ENCODE measurements at places on chromosomes 6 and 20. TPM values are rescaled to one million over a fixed set of nuclear protein-coding genes. Genes with fewer than 3 reads are reported as not detected.

ENPP4 gene
- total RNA-seq, result 28.8 TPM

WFDC12 gene
- total RNA-seq, result 1.4 TPM

PLEKHG1 gene
- 58.7 TPM for total RNA-seq

NHSL1 gene
- 31.4 TPM for total RNA-seq

MUCL3 gene
- total RNA-seq, result 0.13 TPM

MYB gene
- 1.3 TPM for total RNA-seq

RGS19 gene
- total RNA-seq, result 20.2 TPM

DNA sequence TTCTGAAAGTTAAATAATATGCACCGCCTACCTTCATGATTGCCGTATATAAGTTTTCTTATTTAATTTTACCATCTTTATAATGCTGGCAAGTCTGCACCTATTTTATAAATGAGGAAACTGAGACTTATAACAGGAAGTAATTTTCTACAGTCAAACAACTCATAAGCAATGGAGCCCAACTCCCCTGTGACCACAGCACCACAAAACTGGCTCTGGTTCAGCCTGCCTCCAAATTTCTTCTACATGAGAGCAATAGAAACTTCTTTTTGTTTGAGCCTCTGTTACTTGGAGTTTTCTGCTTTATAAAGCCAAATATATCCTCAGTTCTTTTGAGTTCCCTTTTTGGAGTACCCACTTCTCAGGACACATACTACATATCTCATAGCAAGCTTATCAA lies 131.1 kb upstream of the HSF2 start:
- no peak for DNase-seq

- no peak for DNase-seq
Measured at GRCh38 chr20:33788351-33789049, 22.6 kb upstream of the CHMP4B start.

DNA sequence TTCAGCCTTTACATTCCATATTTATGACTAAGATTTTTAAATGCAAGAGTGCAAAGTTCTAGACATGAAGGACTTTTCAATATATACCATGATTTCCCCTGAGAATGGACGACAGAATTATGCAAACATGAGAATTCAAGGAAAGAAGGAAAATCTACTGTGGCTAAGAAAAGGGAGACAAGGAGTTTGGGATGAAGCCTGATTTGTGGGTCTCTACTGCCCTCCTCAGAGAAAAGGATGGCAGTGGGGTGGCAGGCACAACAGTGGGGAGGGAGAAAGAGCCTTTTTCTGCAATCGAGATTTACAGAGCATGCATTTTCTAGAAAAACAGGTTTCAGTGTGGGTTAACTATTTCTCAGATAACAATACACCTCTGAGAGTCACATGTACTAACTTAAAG lies 466.9 kb upstream of the NRSN1 start:
- peak; percentile 73 for DNase-seq

GRCh38 chr6:88730611-88731011 lies 232.8 kb downstream of the RNGTT start:
- no peak for DNase-seq

GRCh38 chr6:126614642-126615504 lies 275.0 kb downstream of the CENPW start:
- DNase-seq, result no peak

- DNase-seq, result no peak
Measured at GRCh38 chr20:38969708-38970107, 7.6 kb downstream of the DHX35 start.

- no peak for DNase-seq
Measured at GRCh38 chr6:97014595-97014994, 90.1 kb downstream of the KLHL32 start.

GRCh38 chr6:107780226-107780625 lies 43.9 kb downstream of the SCML4 start:
- DNase-seq, result no peak

- no peak for DNase-seq
Measured at GRCh38 chr20:57495978-57496377, 29.0 kb downstream of the CTCFL start.

- DNase-seq, result peak; percentile 39
Measured at GRCh38 chr20:23048283-23049200, 930 bp downstream of the THBD start.

DNA sequence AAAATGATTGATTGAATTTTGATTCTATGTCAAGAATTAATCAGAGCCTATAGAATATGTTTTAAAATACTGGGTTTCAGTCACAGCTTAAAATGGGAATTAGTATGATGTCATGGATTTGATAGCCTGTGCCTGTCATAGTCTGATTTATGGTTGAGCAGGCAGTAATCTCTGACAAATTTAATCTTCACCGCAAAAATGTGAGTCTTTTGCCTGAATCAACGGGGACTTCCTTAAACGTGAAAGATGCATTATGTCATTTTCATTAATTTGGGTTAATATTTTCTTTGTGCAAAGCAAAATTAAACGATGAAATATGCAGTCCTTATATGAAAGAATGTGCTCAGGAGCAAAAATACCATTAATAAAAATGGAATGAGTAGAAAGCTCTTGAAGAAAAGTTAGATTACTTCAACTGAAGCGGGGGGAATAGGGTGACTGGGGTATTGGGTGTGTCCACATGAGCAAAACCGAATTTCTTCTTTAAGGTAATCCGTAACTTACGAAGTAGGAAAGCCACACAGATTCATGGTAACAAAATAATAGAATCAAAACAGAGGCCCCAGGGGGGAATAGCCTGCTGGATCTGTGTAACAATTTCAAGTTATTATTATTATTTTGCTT lies 339.6 kb upstream of the NOX3 start:
- no peak for DNase-seq

GRCh38 chr6:157440171-157440570 lies 59.2 kb downstream of the ZDHHC14 start:
- DNase-seq, result no peak

GRCh38 chr6:149054559-149055194 lies 262.8 kb upstream of the TAB2 start:
- peak; percentile 70 for DNase-seq

DNA sequence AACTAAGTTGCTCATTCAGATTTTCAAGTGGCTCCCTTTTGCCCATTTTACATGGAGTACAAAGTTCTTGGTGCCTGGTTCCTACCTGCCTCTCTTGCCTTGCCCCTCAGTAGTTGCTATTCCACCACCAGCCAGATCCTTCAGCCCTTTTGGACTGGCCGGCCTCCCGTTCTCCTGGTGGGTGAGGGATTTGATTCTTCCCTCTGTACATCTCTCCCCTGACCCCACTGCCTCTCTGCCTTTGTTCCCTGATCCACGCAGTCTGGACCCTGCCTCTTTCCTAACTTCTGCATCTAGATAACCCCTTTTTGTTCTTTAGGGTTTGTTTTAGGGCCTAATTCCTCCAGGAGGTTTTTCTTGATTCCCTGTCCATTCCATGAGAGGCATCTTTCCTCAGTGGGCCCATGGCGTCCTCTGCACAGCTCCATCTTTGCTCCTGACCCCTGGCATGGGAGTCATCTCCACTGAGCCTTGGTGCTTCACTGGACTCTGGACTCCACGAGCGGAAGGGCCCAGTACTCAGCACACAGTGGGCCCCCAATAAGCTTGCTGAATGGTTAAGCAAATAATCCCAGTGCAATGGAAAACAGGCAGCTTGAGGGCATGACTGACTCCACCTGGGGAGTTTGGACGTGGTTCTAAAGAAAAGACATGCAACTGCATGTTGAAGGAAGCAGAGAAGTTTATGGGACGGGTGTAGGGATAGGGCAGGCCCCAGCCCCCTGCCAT lies 309.3 kb upstream of the SUPT3H start:
- no peak for DNase-seq

DNA sequence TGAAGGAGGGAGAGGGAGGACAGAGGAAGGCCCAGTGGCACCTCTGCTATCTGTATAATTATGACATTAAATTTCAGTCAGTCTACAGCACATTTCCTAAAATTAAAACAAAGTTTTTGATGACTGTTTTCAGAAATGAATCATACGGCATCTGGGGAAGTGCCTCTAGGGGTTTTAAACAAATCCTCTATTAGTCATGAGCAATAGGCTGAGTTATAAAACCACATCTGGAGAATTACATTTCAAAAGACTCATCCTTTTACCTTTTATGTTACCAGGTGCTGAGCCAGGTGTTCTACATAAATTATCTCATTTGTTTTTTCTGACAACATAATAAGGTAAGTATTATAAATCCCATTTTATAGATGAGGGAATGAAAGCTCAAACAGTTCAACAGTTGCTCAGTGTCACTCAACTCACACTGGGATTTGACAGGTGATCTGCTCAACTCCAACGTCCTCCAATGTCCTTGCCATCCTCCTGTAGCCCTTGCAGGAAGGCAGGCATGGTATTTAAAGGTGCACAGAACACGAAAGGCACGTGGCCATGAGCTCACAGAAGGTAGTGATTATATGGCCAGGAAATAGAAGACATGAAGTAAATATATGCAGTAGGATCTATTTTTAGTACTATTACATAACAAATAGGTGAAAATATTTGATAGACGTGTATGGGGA lies 184.2 kb upstream of the MAN1A1 start:
- DNase-seq, result no peak

DNA sequence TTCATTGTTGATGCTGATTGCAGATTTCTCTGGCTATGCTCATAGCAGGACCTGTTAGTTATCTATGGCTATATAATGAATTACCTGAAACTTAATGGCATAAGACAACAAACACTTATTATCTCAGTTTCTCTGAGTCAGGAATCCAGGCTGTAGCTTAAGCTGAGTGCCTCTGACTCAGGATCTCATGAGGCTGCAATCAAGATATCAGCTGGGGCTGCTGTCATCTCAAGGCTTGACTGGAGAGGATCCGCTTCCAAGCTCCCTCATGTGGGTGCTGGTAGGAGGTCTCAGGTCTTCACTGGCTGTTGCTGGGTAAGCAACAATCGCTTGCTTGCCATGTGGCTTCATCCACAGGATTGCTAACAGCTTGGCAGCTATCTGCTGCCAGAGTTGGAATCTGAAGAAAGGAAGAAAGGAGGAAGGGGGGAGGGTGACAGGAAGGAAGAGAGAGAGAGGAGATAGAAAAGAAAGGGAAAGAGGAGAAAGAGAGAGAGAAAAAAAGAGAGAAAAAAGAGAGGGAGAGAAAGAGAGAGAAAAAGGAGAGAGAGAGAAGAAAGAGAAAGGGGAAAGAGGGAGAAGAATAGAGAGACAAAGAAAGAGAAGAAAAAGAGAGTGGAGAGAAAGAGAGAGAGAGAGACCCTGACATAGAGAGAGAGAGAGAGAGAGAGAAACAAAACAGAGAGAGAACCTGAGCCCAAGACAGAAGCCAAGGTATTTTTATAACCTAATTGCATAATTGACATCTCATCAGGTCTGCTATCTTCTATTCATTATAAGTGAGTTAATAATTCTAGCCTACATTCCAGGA lies 579.0 kb upstream of the BTBD3 start:
- DNase-seq, result no peak

DNA sequence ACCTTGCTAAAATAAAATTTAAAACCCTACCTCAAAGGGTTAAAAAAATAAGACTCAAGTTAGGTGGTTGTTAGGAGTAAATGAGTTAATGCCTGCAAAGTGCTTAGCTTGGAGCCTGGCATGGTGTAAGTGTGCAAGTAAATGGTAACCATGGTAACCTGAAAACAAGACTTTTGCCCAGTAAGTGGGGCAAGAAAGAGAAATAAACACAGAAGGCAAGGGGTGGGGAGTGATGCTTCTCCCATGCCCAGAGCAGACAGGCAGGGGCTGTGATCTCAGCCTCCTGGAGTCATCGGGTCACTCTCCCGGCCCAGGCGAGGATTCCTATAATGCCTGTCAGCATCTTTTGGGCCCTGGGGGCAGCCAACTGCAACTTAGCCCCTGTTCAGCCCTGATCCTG lies 59.2 kb upstream of the SLC32A1 start:
- peak; percentile 31 for DNase-seq

DNA sequence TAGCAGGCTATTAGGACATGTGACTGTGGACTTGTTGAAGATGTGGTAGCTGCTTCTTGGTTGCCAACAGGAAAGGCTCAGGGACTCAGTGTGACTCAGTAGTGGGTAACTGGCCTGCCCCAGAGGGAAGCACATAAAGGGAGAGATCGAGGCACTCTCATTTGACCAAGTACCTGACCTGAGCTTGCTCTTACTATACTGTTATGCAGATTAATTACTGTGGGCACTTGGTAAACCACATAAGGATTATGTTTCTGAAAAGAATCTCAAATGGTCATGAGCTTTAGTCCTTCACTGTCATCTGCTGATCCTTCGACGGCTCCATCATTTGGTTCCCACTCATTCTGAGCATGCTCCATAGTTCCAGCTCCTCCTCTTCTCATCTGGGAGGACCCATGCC lies 48.2 kb upstream of the RPL7L1 start:
- DNase-seq, result no peak

DNA sequence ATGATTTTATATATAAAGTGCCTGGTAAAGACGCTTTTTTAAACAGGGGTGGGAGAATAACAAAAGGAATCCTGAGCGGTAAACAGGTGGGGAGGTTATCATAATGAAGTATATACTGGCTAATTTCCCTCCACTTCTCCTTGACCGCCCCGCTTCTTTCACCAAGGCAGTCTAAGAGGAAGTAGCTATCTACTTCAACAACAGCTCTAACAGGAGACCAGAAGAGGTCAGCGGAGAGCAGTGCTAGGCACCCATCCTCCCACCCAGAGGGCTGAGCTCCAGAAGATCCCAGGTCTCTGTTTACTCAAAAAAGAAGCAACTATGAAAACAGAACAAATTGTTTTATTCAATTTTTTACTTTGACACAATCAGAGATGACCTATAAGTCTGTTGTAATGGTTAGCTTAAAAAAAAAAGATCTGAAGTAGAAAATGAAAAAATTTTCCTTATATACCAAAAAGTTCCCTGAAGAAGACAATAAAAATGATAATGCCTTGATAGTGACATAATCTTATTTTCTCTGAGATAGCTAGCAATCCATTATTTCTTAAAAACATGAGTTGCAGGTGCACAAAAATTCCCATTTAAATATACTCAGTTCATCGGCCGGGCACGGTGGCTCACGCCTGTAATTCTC lies 141.1 kb downstream of the PDSS2 start:
- DNase-seq, result peak; percentile 65

- DNase-seq, result no peak
Measured at GRCh38 chr20:42979720-42980119, 210.0 kb downstream of the PTPRT start.

- DNase-seq, result no peak
Measured at GRCh38 chr6:35185302-35185681, 28.5 kb upstream of the SCUBE3 start.

DNA sequence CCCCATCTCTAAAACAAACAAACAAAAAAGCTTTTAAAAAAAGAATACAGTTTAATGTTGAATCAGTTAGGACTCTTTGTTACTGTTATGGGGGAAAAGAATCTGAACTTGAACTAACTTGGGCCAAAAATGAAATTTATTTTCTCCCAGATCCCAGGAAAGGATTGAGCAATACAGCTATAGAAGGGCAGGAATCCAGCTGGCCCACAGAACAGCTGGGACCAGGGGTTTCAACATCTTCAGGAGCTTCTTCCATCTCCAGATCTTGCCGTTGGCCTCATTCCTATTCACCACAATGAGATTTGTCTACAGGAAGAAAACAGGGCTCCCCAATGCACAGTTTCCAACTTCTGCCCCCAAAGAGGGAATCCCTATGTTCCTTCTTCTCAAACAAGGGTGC lies 43.2 kb upstream of the AKAP12 start:
- no peak for DNase-seq
